ENCODE measurements at places on chromosomes 7 and 10.

DNA sequence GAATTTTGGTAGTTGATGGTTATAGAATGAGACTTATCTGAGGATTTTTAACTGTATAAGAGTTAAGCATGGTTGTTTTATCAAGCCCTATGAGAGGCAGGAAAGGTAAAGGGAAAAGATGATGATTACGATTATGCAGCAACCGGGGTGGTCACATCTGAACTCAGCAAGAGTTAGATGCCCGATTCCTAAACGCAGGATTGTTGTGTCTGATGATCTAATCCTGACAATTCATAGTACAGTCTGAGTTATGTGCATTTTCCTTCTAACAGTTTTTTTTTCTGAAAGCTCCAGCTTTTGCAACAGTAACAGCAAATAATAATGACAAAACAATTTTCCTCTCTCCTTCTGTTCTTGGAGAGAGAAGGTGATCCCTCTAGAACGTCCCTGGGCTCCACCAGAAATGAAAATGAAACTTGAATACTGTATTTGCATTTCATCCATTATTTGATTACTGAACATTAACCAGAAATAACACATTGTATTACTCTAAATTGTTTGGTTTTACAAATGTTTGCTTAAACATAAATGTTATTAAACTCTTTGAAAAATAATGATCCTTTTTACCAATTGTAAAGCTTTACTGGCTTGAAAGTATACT, 176.5 kb upstream of the CCDC6 start:
- no peak for DNase-seq

GRCh38 chr10:132627666-132628531, 90.3 kb downstream of the INPP5A start:
- DNase-seq: no peak

DNA sequence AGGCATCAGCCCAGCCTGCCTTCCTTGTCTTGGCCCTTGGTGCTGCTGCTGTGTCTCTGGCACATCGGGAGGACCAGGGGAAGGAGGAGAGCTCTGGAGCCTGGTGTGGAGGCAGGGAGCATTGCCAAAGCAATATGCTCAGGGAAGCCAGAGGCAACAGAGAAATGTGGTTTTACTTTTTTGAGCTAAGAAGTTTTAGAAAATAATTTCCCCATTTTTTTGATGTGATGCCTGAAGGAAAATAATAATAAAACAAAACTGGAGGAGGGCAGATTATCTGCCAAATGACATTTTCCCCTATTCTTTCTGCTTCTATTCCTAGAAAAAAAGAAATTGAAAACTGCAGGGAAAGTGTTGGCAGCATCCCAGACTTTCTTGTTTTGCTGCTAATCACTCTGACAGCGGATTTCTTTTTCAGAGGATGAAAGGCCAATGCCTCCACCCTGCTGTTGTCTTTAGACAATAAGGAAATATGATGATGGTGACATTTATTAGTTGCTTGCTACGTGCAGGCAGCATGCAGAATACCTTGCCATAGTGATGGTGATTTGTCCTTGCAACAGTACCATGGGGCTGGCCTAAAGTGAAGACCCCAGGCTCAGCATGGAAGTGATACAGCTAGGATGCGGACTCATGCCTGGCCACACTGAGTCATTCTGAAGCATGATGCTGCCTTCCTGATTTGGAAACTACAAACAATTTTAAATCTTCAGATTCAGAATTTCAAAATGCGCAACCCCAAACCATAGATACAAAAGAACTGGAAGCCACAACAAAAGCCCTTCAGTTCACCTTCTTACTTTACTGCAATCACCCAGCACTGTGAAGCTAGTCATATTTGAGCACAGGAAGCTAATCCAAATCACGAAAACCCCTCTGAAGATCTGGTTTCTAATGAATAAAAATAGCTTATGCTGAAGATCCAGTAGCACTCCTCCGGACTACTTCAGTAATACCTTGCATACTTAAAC, 260.2 kb upstream of the TMEM72 start:
- DNase-seq: no peak

DNA sequence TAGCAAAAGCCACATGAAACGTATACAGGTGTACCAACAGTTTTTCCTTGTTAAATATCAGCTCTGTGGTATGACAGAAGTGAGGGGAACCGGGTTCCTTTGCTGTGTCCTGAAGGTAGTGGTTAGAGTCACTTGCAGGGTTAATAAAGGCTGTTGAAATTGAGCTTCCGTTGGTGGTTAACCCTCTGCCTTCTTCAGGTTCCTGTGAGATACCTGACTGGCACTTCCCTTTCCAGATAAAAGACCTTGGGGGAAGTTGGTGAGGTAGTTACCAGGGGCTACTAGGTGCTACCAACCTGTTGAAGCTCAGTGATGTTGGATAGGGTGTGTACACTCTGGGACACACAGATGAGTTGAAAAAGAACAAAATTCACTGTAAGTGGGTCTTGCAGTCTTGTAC, 384.1 kb downstream of the GATA3 start:
- no peak for DNase-seq

DNA sequence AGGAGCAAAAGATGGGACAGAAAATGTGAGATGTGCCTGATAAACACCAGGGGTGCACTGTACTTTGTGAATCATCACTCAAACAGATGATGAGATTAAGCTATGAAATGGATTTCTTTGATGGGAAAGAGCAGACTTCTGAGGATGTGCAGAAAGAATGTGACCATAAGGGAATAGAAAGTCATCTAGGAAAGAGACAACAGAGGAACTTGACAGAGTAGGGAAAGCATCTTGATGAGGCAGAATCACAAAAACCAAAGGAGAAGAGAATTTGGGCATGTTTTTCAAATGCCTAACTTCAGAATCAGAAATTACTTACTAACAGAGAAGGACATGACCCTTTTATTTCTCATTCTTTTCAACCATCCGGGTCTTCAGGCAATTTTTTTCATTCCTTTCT, 82.4 kb upstream of the LRRTM3 start:
- DNase-seq: no peak

- DNase-seq: no peak
These were observed 412.2 kb upstream of the ZMIZ1 start for GRCh38 chr10:78656417-78657162.

- DNase-seq: no peak
These were observed 86.2 kb downstream of the HIBADH start for GRCh38 chr7:27576360-27576944.

DNA sequence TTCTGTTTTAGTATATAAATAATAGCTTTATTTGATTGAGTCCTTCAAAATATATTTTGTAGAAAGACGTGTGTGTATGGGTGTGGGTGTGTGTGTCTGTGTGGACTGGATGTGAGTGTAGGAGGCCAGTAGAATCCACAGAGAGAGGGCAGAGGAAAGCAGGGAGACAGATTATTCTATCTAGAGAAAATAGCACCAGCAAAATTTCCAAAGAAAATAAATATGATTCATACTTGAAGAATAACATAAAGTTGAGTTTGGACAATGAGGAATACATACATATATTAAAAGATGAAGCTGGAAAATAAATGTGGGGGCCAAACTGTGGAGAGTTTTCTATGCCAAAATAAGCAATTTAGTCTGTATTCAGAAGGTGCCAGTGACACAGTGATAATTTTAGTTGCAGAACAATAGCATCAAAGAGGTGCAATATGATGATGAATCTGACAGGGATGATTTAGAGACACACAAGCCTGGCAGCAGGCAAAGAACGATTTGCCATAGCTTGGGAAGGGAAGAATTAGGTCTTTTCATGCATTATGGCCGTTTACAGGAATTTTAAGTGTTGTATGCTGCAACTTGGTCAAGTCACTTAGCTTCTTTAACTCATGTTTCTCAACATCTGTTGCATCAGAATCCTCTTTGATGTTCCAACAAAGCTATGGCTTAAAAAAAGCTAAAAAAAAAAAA, 121.3 kb downstream of the SEMA3A start:
- no peak for DNase-seq

GRCh38 chr10:43970717-43971116, 322.0 kb upstream of the ZNF32 start:
- no peak for DNase-seq

DNA sequence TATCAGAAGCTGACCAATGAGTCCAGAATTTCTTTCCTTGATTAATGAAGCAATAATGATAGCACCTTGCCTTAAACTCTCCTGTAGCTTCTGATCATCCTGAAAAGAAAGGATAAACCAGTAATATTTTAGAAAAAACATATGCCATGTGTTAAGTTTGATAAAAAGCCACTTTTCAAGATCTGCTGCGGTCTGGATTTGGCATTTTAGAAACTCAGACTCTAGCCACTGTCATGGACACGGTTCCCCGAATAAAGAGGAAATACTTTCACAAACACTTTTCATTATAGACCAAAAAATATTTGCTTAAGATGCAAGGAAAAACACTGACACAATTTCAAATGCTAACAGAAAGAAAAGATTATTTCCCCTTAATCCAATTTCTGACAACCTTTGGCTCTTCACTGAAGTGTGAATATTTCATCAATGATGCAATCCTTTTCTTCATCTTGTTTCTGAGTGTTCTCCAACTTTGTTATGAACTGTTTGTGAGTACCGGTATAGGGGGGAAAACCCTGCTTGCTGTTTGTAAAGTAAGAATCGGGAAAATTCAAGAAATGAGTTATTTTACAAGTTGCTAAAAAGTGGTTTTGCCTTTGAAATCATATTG, 329.5 kb downstream of the CRPPA start:
- no peak for DNase-seq

DNA sequence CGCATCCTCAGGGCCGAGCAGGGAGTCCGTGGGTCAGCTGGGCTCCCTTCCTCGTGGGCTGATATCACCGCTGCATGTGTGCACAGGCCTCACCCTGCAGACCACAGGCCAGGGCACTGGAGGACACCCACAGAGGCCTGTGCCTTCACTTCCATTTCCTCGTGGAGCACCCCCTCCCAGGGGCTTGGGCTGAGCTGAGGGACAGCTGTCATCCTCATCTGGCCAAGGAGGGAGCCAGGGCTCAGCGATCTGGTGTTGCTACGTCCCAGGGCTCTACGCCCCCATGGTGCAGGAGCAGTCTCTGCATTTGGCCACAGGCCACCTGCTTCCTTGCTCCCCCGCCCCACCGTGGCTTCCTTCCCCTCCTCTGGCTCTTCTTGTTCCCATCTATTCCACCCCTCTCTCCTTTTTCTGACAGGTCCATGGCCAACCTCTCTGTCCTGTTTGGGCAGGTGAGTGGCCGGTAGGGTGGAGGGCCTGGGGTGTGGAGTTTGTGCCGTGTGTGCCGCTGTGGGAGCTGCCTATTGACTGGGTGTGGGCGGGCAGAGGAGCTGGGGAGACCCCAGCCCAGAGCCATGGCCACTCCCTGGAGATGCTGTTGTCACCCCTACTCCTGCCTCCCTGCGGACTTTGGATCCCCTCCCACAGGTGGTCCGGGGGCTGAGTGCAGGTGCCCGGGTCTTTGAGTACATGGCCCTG, 8.3 kb upstream of the ASIC3 start:
- no peak for DNase-seq

DNA sequence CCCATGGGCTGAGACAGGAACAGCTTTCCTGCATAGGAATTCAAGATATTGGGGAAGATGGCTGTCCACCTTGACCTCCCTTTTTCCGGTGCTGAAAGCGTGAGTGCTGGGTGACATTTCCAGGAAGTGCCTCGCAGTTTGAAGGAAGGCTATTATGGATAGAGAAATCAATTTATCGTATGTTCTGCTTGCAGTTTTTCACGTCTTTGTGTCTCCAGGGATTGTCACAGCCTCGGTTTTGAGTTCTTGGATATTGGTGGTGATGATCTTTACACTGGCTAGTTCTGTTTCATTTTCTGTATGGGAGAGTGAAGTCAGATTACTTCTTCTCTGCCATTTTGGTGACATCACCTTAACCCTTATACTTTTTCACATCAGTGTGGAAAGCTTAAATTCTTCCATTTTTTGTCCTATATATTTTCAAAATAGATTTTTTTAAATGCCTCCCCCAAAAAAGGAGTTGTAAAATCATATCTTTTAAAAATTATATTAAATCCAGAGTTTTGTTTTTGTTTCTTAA, 102.5 kb upstream of the APBB1IP start:
- DNase-seq: no peak

Measured in right lobe of liver (tissue), 6 donors.